ENCODE measurements at places on chromosomes 1 and 21.

DNA sequence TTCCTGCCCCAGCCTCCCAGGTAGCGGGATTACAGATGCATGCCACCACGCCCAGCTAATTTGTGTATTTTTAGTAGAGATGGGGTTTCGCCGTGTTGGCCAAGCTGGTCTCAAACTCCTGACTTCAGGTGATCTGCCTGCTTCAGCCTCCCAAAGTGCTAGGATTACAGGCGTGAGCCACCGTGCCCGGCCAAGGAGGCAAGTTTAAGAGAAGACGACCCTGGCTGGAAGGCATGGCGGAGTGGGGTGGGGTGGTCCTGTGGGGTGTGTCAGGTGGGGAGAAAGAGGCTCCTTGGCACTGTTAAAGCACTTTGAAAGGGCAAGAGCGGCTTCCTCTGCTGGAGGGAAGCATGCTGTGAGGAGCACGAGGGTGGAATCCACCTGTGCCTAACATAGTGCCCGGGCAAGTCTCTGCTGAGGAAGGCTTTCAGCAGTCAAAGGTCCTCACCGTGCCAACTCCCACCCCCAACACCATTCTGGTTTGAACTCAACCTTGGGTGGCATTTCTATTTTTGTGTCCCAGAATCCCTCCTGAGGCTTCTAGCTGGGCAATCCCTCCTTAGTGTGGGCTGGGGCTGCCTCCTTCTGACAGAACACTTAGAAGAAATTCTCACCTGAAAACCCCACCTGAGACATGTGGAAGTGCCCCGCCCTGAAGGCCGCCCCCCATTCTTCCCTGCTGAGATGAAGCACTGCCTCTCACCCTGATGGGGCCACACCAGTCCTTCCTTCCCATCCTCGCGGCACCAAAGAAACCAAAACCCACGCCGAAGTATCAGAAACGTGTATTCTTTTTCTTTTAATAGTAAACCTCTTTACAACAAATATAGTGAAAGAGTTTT, 37.4 kb downstream of the MEF2D start:
- DNase-seq, result no peak

DNA sequence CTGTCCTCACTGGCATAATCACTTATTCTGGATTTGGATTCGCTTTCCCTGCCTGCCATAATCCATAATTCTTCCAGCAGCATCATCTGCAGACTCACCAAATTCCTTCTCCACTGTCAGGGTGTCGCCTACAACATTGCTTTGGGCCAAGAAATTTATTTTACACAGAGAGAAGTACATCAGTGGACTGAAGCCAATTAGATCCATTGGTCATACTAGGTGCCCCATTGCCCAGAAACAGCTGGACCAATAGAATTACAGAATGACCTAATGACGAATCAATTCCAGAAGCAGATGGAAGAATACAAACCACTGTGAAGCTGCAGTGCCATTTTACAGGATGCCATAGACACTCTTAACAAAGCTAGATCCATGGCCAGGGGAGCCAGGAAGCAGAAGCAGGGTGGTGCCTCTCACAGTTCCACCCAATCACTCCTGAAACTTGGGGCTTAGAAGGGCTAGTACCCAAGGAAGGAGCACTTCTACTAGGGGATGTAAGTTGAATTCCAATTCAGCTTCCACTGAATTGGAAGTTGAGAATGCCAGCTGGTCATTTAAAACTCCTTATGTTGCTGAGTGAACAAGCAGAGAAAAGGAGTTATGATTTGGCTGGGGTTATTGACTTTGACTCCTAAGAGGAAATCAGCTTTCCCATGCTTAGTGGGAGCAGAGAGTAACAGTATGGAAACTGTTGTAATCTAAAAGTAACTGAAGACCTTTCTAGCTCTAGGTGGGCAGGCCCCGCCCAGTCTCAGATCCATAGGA, 44.0 kb downstream of the EDN2 start:
- peak; percentile 74 for DNase-seq

- DNase-seq, result no peak
Measured at GRCh38 chr1:227744668-227745067, 9.4 kb downstream of the SNAP47 start.

GRCh38 chr1:67479146-67479891, 49.1 kb upstream of the SERBP1 start:
- DNase-seq, result no peak

- no peak for DNase-seq
Measured at GRCh38 chr1:72435025-72435424, 152.7 kb upstream of the NEGR1 start.

DNA sequence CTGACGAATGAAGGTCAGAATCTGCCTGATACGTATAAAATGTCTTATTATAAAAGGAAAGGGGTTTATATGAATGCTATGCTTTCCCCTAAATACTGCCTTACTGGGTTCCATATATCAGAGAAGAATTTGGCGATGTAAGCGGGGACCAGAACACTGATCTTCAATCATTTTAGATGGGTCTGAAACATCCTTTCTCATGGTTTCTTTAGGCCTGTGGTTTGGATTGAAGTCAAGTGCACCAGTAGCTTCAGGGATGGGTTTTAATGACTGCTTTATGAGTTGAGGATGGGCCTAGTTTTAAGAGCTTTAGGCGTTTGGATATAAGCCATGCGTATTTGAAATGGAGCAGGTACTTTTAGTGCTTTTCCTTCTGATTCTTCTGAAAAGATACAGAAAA, 6.9 kb downstream of the FMN2 start:
- no peak for DNase-seq

DNA sequence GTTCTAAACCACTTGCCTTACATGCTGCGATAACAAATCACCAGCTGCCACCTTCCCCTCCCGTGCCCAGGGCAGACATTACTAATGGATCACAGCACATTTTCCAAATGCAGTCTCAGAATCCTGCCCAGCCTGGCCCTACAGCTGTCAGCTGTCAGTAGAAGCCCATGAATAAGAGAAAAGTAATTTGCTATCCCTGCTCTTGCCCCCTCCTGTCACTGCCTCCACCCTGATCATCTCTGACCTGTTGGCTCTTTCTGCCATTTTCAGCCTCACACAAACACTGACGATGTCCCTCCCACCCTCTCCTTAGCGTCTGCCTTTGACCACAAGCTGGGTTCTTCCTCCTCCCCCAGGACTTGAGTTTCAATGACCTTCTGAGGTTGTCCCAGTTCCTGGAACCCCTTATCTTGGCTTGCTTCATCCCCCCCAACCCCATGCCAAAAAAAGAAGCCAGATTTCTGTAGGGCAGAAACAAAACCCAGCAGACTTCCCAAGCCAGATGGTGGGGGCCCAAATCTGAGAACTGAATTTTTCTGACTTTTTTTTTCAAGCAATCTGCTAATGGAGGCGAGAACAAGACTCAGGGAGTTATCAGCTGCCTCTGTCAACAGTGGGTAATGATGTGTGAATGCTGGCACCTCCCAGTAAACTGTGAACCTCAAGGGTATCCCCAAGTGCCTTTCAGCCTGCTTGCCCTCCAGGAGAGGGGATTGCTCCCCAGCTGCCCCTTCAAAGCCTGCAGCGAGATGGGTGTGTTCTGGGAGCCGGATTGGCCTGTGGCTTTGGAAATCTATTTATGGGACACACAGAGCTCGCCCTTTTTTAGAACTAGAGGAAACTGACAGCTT, 216.5 kb upstream of the VAMP3 start:
- no peak for DNase-seq

DNA sequence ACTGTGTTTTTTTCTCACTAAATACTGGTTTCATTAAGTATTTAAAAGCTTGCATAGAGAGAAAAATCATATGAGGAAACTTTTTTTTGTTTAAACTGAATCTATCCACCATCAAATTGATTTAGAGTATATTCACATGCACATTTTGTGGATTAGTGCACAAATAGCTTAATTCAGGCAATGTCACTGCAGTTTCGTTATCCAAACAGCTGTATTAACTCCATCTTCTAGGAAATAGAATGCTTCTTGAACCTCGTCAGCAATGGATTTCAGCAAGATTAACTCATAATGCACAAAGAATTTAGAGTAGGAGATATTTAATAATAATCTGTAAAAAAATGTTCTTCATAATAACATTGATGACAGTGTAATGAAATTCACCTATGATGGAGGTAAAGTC, 37.5 kb downstream of the NEXN start:
- DNase-seq, result no peak

DNA sequence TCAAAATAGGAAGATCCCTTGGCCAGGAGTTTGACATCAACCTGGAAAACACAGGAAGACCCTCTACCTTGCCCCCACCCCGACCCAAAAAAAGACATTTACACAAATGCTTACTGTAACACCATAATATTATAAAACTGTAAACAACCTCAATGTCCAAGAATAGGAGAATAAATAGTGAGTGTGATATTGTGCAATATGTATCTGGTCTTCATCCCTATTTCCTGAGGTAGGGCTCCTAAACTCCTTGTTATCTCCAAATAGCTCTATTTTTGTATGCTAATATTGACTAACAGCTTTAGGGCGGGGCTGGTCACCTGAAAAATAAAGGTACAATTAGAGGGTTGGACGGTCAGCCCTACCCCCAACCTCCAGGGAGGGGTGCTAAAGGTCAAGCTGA, 23.5 kb downstream of the RSBN1 start:
- no peak for DNase-seq

DNA sequence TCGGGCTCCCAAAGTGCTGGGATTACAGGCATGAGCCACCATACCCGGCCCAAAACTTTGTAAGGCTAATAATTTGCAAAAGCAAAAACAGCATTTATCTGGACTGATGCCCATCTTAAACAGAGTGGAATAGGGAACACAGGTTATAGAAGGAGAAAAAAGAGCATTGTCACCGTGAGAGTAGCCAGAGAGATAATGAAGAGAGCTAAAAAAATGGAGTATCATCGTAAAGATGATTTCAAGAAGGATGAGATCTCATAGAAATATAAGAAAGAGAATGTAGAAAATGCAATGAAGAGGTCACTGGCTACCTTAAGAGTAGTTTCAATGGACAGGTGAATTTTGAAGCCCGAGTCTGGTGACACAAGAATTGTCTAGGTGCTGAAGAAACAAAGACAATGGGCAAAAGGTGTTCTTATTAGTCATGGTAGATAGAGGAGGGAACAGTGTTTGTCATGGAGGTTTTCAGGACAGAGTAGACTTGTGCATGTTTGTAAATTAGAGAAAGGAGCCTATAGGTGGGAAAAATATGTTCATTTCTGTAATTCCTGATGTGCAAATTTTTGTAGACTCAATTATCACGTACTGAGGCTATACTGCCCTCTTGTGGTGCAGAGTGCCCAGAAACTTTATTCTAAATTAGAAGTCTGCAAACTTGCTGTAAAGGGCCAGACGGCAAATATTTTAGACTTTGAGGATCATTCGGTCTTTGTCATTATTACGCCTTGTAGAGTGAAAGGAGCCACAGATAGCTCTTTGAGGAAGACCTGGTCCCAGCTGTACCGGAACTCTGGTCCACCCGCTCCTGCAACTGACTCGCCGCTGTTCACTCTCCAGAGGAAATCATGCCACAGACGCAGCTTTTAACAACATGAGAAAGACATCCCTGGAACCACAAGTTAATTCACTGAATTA, 8.1 kb upstream of the TMEM183A start:
- peak; percentile 88 for DNase-seq

GRCh38 chr1:1407636-1408318, 684 bp upstream of the MRPL20 start:
- no peak for DNase-seq

GRCh38 chr1:110370827-110371226, 20.0 kb downstream of the SLC16A4 start:
- no peak for DNase-seq

- no peak for DNase-seq
Measured at GRCh38 chr1:31727849-31728248, 24.0 kb upstream of the COL16A1 start.

DNA sequence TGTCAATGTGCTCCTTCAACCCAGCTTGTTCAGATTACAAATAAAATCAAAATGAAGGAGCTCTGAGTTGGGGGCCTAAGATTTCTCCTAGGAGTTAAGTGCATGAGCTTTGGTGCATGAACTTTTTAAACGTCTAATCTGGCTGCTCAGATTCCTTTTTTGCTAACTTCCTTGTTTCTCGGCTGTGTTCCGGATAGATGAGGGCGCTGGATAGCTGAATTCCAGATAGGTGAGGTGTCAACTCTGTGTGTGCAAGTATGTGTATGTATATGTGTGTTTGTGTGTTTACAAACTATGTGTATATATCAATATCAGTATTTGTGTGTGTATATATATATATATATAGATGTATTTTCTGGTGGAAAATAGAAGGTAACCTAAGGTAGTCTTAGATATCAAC, 37.5 kb upstream of the RCAN3 start:
- no peak for DNase-seq

GRCh38 chr1:240598216-240599001, 13.5 kb downstream of the GREM2 start:
- no peak for DNase-seq

DNA sequence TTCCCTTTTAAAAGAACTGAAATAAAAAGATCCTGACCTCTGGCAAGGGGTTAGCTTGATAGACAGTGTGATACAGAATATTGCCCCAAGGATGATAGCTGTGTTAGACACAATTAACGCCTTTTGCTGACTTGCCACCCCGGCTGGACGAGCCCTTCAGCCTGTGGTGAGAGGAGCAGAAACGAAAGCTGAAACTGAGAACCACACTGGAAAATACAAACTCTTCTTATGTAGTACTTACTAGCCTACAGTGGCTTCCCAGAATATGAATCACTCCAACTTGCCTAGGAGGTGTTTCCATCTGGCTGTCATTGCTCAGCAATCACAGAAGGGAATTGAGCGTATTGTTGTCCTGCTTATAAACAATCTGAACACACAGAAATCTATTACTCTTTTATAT, 22.9 kb downstream of the SAMSN1 start:
- DNase-seq, result peak; percentile 15

DNA sequence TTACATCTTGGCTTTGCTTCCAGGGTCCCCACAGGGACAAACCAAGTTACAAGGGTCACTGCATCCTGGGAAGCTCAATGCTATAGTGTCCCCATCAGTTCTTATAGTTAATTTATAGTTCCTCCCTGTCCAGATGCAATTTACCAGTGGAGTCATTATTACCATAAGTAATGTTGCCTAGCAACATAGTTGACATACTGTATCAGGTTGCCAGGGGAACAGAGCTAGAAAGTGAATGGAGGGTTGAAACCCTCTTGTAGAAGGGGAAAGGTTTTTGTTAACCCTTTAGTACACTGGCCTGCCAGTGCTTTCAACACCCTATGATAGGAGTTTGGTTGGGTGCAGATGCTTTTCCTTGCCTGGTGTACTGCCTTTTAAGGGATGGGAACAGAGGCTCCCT, 34.3 kb upstream of the TTC4 start:
- peak; percentile 56 for DNase-seq

DNA sequence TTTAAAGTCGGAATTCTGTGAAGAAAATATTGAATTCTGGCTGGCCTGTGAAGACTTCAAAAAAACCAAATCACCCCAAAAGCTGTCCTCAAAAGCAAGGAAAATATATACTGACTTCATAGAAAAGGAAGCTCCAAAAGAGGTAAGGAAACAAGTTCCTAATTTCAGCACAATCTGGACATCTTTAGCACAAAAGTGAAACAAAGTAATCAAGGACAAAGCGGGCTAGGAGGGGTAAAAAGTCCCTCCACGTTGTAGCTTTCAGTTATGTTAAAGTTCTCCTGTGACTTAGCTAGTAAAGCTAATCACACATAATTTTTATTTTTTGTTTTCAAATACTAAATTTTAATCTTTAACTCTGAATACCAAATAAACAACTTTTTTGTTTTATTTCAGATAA, 2.2 kb downstream of the RGS2 start:
- no peak for DNase-seq

- DNase-seq, result no peak
Measured at GRCh38 chr1:11281518-11282331, 8.7 kb downstream of the UBIAD1 start.
